ENCODE measurements at places on chromosomes 3 and 15. TPM values are rescaled to one million over a fixed set of nuclear protein-coding genes. Genes with fewer than 3 reads are reported as not detected.

RFC4 gene
- total RNA-seq: 27.2 TPM

ZNF80 gene
- total RNA-seq: not detected

CPEB1 gene
- total RNA-seq: 11.8 TPM

FXR1 gene
- total RNA-seq: 199 TPM

ERICH6 gene
- total RNA-seq: 0.06 TPM

CHAC1 gene
- 2.8 TPM for total RNA-seq

CHRM5 gene
- under 0.01 TPM for total RNA-seq

SLC38A3 gene
- total RNA-seq: not detected

GABRR3 gene
- total RNA-seq: not detected

BTBD1 gene
- total RNA-seq: 113 TPM

PRR20G gene
- not detected for total RNA-seq

PLA2G4F gene
- total RNA-seq: not detected

SLC30A4 gene
- total RNA-seq: 15.0 TPM

CX3CR1 gene
- total RNA-seq: under 0.01 TPM

CHDH gene
- under 0.01 TPM for total RNA-seq

EPHA6 gene
- total RNA-seq: 0.13 TPM

GHSR gene
- total RNA-seq: not detected

MESP2 gene
- total RNA-seq: 0.25 TPM

CD80 gene
- total RNA-seq: 0.13 TPM

DIPK2A gene
- total RNA-seq: 73.6 TPM

TMOD3 gene
- 59.7 TPM for total RNA-seq

Measured in aortic smooth muscle cell (primary cell).